ENCODE measurements at places on chromosomes 1 and 21.

GRCh38 chr1:157231846-157232525 lies 93.8 kb upstream of the ETV3 start:
- DNase-seq, result no peak

DNA sequence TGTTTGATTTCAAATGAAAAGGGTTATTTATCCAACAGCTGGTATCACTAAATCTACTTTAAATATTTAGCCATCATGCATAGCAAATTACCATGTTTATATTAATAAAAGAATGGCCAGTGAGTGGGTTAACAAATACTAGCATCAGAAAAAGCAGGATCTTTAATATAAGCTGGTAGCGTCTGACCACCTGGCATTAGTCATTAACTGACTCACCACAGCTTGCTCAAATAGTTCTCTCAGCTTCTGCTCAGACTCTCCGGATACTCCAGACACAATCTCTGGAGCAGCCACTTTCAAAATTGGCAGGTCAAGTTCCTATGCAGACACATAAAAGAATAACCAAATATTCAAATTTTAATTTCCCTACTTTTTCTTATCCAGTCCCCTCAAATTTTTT lies 29.6 kb downstream of the NVL start:
- peak; percentile 73 for DNase-seq

- no peak for DNase-seq
Observed at GRCh38 chr1:44524655-44525500, 119.8 kb downstream of the RNF220 start.

- no peak for DNase-seq
Observed at GRCh38 chr1:18322368-18323032, 158.2 kb upstream of the KLHDC7A start.

DNA sequence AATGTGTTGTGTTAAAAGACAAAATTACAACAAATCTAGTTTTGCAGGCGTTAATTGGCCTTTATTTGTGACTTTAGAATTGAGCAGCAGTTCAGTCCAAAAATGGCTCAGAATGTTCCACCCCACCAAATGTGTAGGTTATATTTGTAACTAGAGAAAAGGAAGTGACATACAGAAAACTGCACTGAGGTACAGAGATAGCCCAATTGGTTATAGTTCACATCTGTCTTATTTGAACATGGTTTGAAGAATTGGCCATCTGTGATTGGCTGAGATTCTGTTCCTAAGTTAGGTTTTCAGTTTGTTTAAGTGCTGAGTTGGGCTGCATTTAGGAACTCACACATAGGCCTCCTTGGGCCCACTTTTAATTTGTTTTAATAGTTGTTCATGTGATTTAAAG lies 12.0 kb upstream of the FMO2 start:
- no peak for DNase-seq

DNA sequence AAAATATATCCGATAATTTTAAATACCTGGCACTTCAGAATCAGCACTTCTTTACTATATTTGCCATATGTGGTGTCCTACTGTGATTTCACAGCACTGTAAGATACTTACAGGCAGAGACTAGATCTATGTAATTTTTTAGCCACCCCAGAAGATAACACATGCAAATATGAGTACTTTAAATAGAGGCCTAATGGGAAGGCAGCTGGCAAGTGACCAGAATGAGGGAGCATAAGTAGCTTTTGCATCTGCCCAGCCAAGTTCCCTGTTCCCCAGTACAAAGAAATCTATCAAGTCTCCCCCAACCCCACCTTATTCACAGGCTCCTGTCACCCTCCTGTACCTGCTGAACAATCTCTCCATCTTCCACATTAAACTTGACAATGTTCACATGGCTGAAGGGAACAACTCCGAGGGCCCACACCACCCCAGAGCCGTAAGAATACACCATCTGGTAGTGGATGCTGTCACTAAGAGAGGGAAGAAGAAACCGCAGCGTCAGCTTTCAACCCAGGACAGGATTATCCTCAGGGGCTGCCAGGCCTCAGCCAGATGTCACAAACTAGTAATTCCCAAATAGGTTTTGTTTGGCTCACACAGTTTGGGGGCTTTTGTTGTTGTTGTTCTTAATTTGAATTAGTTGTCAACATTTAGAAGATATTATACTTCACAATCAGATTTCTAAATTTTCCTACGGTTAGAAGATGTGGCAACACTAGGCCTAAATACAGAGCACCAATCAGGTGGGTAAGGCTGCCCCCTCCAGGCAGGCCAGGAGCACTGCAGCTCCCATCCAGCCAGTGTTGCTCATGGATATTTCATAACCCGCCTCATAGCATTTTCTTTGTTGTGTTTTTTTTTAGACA lies 10.4 kb downstream of the EMC1 start:
- DNase-seq, result peak; percentile 72

DNA sequence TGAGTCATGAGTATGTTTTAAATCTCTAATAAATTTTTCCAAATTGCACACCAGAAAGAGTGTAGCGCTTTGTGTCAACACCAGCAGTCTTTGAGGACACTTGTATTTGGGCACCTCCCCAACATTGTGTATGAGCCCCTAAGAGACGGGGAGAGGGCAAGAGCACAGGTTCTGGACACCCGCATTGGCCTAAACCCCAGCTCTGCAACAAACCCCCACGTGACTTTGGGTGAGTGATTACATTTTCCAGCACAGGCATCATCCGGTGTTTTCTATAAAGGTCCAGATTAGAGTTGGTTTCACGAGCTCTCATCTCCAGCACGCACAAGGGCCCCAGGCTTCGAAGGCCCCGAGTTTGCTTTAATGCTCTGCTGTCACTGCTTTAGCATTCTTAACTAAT lies 66.3 kb upstream of the SLC45A1 start:
- DNase-seq, result no peak

DNA sequence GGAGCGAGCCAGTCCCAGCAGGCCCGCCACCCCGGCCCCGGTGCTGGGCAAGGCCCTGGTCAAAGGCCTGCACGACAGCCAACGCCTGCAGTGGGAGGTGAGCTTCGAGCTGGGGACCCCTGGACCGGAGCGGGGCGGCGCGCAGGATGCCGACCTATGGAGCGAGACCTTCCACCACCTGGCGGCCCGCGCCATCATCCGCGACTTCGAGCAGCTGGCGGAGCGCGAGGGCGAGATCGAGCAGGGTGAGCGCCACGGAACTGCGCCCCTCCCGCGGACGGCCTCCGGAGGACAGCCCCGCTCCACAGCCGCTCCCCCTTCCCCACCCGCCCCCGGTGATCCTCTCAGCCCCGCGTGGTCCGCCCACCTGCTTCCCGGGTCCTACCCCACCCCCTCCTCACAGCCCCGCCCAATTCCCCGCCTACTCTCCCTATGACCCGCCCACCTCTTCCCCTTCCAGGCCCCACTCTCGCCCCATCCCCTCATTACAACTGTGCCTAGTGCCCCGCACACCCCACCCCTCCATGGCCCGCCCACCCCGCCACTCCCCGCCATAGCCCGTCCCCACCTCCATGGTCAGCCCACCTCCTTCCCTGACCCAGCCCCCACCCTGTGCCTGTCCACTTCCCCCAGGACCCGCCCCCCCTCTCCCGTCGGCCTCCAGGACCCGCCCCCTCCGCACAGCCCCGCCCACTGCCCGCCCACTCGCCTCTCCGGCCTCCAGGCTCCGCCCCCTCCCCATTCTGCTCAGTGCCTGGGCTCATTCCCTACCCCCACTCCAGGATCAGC lies 52.7 kb downstream of the VWA5B1 start:
- no peak for DNase-seq

DNA sequence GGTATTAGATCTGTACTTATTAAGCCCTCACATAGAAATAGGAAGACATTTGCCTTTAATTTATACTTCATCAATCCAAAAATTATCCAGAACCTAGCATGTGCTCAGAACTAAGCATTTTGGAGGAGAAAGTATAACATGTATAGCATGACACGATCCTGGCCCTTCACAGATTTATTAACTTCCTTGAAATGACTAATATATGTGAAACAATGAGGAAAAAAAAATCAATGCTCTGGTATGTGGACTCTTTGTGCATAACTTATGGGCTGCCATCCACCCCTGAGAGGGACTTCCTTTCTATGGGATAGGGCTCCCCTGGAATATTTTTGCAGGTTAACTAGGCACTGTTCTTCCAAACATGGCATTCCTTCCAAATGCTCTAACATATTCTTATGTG lies 36.6 kb downstream of the CCDC185 start:
- DNase-seq, result no peak

GRCh38 chr1:29410476-29410875 lies 174.2 kb downstream of the PTPRU start:
- no peak for DNase-seq

GRCh38 chr1:18798946-18799345 lies 60.5 kb downstream of the TAS1R2 start:
- no peak for DNase-seq

GRCh38 chr1:162922201-162922600 lies 61.2 kb upstream of the CCDC190 start:
- DNase-seq, result no peak

GRCh38 chr1:47231301-47232186 lies 481 bp downstream of the TAL1 start:
- no peak for DNase-seq

DNA sequence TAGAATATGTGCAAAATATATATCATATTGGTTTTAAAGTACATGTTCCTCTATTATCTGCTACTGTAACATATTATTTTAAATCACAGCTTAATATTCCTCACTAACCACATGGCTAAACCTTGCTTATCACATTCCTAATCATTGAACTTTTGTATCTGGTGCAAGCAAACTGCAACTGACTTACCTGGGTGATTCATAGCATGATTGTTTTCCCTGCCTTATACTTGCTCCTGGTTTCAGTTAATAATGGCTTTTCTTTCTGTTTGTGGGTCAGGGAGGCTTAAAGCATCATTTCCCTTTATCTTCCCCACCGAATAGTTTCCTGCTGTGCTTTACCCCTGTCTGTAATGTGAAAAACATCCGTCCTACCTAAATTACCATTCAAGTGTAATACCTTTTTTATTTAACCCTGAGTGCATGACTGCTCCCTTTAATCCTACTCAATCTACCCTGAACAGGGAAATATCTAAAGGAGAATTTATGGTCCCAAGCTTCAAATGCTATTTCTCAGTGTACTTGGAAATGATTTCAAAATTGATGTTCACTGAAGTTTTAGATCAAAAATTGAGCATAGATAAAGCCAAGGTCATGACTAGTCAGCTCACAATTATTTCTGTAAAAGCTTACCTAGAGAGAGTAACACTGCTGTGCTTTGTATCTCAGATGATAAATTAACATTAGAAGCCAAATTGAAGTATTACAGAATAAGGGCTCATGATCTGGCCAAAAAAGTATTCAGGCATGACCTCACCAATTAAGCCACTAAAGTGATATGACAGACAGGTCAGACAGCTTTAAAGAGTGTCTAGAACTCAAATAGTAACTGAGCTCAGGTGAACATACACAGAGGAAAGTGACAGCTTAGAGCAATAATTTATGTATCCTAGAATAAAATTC lies 507.1 kb downstream of the BRINP3 start:
- DNase-seq, result no peak

GRCh38 chr1:35560256-35561225 lies 2.9 kb downstream of the NCDN start:
- DNase-seq, result no peak

DNA sequence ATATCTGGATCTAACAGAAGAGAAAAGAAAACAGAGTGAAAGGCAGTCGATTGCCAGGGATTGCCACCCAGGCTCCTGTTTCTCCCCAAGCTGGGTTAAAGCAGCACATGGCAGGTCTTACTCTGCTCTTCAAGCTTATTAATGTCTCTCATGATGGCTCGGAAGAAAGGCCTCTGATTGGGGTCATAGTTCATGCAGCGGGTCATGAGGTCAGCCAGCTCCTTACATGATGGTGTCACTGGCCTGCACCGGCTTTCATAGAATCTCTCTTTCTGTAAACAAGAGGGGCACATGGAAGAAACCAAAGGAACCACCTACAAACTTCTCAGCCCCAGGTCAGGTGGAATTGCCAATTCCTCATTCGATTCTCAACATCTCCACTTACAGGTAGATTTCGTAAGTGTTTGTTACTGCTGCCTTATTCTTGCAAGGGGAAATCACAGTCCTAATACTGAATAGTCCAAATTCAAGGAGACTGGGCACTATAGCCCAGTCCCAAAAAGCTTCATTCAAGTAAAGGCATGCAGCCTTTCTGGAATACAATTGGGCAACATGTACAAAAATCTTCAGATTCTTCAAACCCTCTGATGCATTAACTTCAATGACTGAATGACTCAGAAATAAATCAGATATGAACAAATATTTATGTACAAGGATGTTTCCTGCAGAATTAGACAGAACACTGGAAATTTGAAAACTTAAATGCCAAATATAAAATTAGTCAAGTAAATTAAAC lies 96.6 kb downstream of the RAVER2 start:
- DNase-seq, result no peak

GRCh38 chr1:62841587-62842169 lies 57.7 kb downstream of the ATG4C start:
- DNase-seq, result peak; percentile 62

Data from HFFc6 (cell line).